ENCODE measurements at places on chromosomes 12 and 14.
A peak's percentile ranks its signal among the peaks of the same experiment; 100 is the strongest.

DNA sequence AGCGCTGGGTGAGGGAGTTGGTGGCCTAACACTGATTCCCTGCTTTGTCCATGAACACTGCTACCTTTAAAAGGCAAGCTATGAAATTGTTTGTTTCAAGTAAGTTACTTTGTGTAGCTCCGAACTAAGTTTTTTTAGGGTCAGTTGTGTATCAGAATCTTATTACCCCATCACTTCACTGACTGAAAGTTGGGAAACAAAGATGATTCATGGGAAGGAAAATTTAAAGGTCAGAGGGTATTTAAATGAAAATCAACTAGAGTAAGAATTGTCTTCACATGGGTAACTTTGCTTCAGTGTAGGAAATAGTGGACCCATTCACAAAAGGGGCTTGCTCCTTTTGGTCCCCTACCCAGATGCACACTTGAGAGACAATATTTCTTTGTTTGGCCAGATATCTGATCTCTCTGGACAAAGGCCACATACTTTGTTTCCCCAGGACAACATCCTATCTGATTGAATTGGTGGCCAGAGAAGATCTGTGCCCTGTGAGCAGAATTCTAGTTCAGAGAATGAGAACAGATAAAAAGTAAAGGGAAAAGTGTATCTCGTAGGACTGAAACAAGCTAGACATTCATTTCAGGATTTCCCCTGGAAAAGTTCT is 53.5 kb downstream of the RAB35 start:
- no peak for DNase-seq

DNA sequence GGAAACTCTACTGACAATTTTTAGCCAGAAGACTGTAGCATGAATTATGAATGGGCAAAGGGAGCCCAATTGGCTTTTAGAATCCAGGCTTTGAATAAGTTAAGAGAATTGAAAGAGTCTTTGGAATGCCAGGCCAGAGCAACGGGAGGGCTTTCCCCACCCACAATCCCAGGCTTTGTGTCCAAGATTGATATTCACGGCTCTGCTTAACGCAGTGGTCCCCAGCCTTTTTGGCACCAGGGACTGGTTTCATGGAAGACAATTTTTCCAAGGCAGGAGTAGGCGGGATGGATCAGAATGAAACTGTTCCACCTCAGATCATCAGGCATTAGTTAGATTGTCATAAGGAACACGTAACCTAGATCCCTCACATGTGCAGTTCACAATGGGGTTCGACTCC is 79.6 kb downstream of the EPS8 start:
- no peak for DNase-seq

DNA sequence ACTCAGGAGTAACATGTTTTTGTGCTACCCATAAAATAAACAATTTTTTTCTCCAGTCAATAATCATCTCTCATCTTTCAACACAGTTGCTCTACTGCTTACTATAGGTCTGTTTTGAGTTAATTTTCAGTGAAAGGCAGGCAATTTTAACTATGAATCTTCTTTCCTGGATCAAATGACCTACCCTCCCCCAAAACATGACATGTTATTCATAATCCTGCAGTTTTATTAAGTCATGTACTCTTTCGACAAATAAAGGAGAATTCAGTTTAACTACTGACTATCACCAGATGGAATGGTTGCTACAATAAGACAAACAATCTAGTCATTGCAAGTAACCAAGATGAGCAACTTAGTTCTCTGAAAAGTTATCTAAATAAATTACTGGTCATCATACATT is 106.0 kb upstream of the FAR2 start:
- DNase-seq: no peak

DNA sequence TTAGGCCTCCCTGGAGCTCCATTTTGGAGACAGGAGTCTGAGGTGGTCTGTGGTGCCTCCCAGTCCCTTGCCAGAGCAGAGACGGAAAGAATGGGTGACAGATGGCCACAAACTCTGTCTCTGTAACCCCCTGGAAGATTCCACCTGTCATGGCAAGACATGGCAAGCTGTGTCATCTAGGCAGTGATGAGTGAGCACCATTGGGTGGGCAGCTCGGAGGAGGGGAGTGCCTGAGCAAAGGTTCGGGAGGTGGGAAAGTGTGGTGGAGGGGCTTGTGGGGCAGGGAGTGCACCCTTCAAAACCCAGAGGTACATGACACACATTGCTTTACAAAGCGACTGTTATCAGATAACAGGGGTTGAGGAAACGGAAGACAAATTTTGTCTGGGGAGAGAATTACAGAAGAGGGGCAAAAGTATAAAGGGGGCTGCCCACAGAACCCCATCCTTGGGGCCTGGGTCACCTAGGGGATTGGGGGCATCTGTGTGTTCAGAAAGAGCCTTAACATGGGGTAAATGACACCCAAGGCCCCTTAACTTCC is 3.5 kb downstream of the RIN3 start:
- no peak for DNase-seq

GRCh38 chr12:127538316-127538715 is 728.7 kb upstream of the TMEM132C start:
- no peak for DNase-seq

- no peak for DNase-seq
Measured at GRCh38 chr14:45715946-45716345, 462.9 kb upstream of the MIS18BP1 start.

GRCh38 chr14:105065280-105066228 is at the start of gene GPR132:
TSS of gene GPR132 (minus strand) at chr14:105065430. CDS start at chr14:105055420, 10,010 bp downstream.
- DNase-seq: peak; percentile 94

DNA sequence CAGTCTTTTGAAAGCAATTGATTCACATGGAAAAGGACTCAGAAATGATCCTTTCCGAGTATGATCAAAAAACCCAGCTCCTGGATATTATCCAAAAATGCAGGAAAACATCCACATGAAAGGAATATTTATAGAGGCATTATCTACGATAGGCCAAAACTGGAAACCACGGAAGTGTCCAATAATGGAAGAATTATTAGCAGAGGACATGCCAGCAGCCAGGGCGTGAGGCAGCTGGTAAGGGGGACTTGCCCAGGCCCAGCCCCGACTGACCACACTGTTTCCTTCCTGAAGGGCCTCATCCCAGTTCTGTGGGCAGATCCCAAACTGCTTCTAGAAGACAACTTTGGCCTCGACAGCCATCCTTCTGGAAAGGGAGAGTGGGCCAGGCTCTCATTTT is 20.5 kb downstream of the ACTN1 start:
- no peak for DNase-seq

- no peak for DNase-seq
Measured at GRCh38 chr12:102437511-102437910, 42.9 kb downstream of the IGF1 start.

- DNase-seq: no peak
Measured at GRCh38 chr12:95802482-95803270, 12.1 kb upstream of the NTN4 start.

DNA sequence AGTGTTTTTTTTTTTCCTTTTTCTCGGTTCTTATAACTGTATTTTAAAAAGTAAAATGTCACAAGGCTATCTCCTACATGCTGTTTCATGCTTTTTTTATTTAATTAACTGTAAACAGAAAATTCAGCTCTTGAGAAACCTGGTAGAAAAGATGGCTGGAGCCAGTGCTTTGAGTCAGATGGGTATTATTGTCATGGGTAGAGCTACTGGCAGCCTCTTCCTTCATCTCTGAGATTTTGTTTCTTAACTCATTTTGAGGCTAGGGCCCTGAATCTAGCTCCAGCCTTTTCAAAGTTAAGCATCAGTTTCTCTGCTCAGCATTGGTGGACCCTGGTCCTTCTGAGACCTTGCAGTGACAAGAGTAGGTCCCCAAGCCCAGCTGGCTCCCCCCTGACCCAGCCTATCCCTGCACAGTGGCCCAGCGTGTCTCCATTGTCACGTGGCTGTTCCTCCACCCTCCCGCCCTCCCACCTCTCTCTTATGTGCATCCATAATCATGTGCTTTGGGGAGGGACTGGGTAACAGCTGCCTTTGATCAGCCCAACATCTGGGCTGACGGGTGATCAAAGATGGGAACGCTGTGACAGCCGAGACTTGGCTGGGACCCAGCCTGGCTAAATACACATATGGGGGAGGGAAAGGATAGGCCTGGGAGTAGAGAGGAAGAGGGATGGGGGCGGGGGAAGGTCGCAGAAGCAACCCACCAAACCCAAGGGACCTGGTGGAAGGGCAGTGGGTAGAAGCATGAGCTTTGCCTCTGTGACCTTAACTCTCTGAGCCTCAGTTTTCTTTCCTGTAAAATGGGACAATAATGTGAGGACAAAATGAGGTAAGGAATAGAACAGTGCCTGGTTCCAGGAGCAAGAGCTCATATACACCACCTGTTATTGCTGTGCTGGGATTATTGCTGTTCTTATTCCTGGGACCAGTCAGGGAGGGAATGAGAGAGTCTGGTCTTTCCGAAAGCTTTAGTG is 24.4 kb upstream of the RBM19 start:
- no peak for DNase-seq
